ENCODE measurements at places on chromosomes 13 and 19.
A peak's percentile ranks its signal among the peaks of the same experiment; 100 is the strongest.

DNA sequence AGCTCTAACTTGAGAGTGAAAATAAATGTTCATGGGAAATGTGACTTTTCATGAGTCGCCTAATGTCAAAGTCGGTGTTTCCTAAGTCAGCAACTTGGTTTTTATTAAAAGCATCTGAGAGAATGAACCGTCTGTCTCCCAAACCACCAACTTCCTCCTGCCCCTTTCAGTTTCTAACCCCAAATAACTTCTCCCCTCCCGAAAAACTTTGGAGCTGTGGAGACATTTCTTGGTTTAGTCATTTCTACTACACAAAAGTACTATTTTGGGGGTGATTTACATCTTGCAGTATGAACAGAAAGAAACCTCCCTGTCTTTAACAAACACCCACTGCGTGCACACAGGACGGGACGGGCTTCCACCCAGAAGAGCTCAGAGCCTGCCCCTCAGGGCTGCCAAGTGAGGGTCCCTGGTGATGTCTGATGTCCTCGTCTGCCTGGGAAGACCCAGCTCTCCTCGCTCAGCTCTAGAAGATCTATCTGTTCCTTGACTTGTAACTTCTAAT is 65.0 kb downstream of the RASA3 start:
- DNase-seq: peak; percentile 22

- DNase-seq: no peak
Measured at GRCh38 chr19:48989701-48990291, 3.3 kb downstream of the GYS1 start.

- no peak for DNase-seq
Measured at GRCh38 chr19:3159565-3159964, 19.0 kb upstream of the S1PR4 start.

DNA sequence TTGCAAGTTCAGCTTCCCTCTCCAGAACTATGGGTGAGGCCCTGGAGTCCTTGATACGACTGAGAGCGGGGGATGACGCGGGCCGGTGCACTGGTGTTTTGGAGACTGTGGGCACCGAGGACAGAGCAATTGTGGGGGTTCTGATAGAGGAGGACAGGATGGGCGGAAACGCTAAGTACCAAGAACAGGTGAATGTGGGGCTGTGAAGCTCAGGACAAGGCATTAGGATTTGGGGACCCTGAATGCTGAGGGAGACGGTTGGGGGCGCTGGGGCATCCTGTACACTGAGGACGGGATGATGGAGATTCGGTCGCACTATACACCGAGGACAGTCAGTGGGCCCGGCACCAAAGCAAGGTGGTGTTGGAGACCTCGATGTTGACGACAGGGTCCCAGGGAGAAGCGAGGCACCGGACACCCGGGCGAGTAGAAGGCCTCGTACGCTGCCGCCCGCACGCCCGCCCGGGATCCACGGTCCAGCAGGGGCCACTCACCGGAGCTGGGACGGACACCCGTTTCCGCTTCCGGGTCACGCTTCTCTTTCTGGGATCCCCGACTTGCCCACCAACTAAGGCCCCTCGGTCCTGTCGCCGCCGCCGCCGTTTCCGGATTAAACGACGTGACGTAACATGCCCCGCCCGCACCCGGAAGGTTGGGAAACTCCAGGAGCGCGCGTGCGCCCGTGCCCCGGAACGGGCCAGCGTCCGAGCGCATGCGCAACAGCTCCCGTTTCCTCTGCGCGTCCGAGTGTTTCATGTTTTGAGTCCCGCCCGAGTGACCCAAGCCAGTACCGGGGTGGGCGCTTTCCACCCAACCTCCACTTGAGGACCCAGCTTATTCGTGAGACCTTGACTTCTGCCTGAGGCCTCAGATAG is at the start of gene CHMP2A:
TSS of gene CHMP2A (minus strand) at position 612 of the 875 bp plus-strand sequence. CDS start 893 bp downstream, outside the sequence.
- peak; percentile 98 for DNase-seq

DNA sequence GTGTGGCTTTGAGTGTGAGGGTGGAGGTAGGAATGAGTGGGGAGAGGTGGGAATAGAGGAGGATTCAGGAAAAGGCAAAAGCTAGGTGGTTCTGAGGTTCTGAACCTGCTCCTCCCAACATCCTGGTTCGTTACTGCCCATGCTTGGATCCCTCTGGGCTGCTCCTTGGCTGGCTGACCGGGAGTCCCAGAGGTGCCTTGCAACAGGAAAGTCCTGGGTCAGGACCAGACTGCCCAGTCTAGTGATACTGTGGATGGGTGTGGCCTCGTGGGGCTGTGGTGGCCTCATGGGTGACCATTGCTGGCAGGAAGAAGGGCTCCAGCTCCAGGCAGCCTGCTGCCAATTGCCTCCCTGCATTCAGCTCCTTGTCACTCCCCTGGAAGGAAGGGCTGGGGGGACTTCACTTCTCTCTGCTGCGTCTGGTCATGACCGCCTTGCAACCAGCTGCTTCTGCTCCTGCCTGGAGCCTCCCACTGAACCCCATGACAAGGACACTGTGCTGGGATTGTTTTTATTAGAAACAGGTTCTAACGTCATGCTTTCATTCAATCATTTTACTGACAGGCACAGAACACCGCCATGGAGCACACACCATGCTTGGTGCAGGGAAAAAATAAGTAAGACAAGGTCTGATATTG is 61.5 kb upstream of the UBL3 start:
- DNase-seq: no peak

- no peak for DNase-seq
Measured at GRCh38 chr13:88000787-88001186, 329.6 kb downstream of the SLITRK5 start.

- DNase-seq: no peak
Measured at GRCh38 chr13:64534302-64534701, 2695.8 kb downstream of the PCDH9 start.

DNA sequence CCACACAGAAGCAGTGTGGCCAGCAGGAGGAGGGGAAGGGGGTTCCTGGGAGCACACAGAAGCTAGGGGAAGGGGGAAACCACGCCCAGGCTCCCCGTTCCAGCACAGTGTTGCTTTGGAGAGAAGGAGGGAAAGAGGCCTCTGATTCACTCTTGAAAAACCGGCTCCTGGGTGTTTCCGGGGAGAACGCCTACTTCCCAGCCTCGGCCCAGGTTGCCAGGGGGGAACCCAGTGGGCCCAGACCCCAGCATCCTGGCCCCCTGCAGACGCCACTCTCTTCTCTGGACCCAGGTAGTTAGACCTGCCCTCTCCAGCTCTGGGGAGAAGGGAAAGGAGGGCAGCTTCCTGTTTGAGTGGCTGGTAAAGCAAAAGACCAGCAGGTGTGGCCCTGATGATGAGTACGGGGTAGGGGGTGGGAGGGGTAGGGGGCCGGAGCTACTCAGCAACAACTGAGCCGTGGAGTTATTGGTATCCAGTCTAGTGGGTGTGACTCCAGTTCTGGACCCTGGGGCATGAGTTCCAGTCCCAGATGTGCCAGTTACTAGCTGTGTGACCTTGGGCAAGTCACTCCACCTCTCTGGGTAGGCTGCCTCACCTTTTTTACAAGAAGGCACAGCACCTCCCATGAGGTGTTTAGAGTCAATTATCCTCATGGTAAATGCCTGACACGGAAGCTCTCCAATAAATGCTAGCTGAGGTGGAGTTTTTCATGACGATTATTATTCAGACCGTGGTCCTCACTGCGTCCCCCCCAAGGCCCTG is 836 bp downstream of the GIPC1 start:
- DNase-seq: no peak

DNA sequence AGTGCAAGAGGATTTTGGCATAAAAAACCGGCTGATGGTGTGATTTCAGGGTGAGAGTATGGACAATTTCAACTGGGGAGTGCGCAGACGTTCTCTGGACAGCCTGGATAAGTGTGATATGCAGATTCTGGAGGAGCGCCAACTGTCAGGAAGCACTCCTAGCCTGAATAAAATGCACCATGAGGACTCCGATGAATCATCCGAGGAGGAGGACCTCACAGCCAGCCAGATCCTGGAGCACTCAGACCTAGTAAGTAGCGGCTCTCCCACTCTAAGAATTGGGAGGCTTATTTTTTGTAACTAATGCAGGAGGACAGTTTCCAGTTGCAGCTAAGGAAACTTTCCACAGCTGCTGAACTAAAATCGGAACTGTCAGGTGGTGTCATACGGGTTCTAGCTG is 53.6 kb downstream of the ZAR1L start:
- no peak for DNase-seq

DNA sequence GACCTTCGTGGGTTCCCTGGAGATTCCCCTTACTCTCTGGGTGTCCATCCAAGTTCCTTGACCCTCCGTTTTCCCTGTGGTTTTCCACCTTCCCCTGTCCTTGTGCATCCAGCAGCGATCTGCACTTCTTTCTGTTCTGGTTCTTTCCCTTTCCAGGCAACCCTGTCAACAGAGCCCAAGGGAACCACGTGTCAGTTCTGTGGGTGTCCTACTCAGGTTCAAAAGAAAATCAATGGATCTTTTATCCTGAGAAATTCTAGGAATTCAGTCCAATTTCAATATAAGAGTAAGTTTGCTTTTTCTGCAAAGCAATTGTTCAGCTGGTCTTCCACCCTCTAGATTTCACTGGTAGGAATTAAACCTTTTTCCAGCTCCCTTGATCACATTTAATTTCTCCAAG is 1394.8 kb upstream of the SLC10A2 start:
- no peak for DNase-seq

- DNase-seq: no peak
Measured at GRCh38 chr13:59061621-59062020, 1102.1 kb downstream of the DIAPH3 start.

- DNase-seq: peak; percentile 18
Measured at GRCh38 chr13:73767191-73767741, 366.9 kb downstream of the KLF12 start.

- no peak for DNase-seq
Measured at GRCh38 chr13:18714889-18715288, 466.7 kb downstream of the TUBA3C start.

GRCh38 chr13:36445891-36446351 is 13.6 kb downstream of the CCNA1 start:
- DNase-seq: no peak

DNA sequence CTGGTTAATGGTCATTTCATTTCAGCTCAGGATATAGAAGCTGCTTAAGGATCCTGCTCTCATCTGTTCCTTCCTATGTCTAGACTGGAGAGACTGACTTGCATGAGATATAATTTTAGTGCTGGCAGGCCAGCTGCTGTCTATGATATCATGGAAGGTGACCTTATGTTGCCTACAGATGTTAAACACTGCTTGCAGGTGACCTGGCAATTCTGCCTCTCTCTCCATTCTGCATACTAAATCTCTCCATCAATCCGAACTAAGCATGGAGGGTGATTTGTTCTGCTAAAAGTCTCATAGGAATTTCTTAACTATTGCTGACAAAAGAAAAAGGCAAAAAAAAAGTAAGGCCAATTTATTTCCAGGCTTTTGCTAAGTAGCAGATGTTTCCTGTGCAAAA is 81.0 kb downstream of the CCNA1 start:
- no peak for DNase-seq

DNA sequence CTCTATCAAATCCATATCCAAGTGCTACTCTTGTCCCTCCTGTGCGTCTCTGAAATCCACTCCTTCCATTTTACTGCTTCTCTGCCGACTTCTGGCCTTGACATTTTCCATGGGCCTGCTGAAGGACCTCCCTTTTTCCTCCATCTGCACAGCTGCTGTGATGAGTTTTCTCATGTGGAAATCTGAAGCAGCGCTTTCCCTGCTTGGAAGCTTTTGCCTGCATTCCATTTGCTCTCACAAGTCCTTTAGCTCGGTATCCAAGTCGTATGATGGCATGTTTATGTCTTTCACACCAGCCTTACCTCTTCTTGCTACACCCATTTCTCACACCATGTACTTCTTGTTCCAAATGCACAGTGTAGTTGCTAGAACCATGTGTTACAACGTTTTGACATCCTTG is 328.2 kb downstream of the GPC5 start:
- no peak for DNase-seq

DNA sequence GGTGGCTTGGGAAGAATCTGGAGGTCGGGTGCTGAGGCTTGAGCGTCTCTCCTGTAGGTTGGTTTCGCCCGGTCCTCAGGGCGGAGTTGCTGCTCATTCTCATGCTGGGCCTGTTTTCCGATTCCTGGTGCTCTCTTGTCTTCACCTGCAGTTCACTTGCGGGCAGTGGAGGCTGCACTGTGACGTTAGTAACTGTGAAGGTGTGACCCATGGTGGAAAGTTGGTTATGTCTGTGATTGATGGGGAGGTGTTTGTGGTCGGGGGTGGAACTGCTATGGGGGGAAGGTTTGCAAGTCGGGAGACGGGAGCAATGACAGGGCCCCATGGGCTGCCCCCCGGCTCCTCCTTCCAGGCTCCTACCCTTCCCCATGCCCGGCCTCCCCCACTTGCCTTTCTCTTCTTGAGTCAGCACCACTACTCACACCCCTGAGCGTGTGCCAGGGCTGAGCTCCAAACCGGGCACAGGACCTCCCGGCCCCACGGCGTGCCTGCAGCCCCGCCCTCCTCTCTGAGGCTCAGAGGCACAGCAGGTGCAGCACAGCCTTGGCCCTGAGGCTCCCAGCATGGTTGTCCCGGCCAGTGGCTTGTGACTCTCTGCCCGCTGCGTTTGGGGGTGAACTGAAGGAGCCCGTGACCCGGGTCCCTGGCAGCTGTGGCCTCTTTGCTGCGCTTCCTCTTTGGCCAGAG is 79.1 kb downstream of the ATP11A start:
- peak; percentile 15 for DNase-seq

GRCh38 chr13:33953203-33953602 is 135.3 kb downstream of the RFC3 start:
- no peak for DNase-seq

DNA sequence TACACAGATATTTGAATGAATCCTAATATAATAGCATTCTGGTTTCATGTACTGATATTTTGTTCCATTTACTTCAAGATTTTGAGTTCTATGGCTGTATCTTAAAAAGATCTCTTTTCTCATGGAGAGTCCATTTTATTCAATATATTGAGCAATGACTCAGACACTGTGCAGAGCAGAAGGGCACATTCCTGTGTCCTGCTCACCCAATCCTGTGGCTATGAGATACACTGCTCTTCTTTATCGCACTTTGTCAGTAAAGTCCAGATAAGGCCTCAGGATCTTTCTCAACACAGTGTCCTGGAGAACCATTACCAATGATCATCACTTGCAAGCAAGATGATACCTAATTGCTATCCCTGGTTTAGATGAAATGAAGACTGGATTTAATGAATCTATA is 155.0 kb downstream of the CYSLTR2 start:
- DNase-seq: no peak

DNA sequence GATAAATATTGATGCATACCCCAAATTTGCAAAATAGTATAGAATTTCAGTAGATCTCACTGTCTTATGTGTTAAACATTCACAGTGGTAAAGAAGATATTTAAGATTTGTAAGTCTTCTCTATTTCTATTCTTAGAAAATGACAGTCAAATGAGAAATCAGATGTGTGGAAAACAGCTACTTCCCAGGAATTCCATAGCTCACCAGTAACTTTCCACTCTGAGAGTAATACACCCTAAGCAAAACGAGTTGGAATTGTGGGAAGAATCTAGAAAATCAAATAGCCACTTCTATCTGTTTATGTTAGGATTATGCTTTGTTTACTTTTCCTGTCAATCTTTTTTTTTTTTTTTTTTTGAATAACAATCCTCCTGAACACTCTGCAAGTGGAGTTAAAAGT is 69.1 kb downstream of the FLT1 start:
- DNase-seq: no peak

GRCh38 chr19:49549045-49549444 is 21.2 kb downstream of the RCN3 start:
- DNase-seq: no peak
